HepG2 (cell line): ENCODE measurements at places on chromosomes 13 and 19. TPM values are rescaled to one million over a fixed set of nuclear protein-coding genes. Genes with fewer than 3 reads are reported as not detected.

The B3GNT8 gene
- total RNA-seq, result 1.9 and 2.3 TPM in 2 replicates

The ATP4A gene
- total RNA-seq, result 0.11 TPM in 1 of 2 replicates, not detected in the other

The NR2F6 gene
- 54.1 and 72.4 TPM in 2 replicates for total RNA-seq

The CCNA1 gene
- not detected in 2 replicates for total RNA-seq

The PDE4C gene
- total RNA-seq, result 0.90 and 1.4 TPM in 2 replicates

The MARK4 gene
- total RNA-seq, result 7.0 and 7.6 TPM in 2 replicates

The EIF3K gene
- total RNA-seq, result 258 and 351 TPM in 2 replicates

The ATXN8OS gene
- total RNA-seq, result not detected in 2 replicates

The ZNF850 gene
- total RNA-seq, result 6.6 and 11.4 TPM in 2 replicates
